Activated CD8-positive, alpha-beta memory T cell treated with anti-CD3 and anti-CD28 coated beads, Interleukin-2, amount 10 ng/mL, durations not matched to agents 7 days and 5 days (primary cell): ENCODE measurements at places on chromosomes 16 and 17. TPM values are rescaled to one million over a fixed set of nuclear protein-coding genes. Genes with fewer than 3 reads are reported as not detected.

GRCh38 chr17:81165246-81166032 lies at the start of gene PVALEF:
TSS of gene PVALEF (plus strand) at chr17:81165507. CDS start at chr17:81181227, 15,720 bp downstream.
- no peaks in the 10 kb centered on the region for H3K36me3 ChIP-seq
- no peaks in the 10 kb centered on the region for H3K4me1 ChIP-seq
- H3K27ac ChIP-seq, result no peak within 1 kb of the TSS

- no peaks in the 10 kb centered on the region for H3K36me3 ChIP-seq
- no peak overlapping the region for H3K27ac ChIP-seq
- peaks cover 42% of the 10 kb centered on the region for H3K4me1 ChIP-seq
- H3K4me3 ChIP-seq, result peak overlapping the region; percentile 4
These were observed 1.6 kb downstream of the ITPRIPL2 start for GRCh38 chr16:19115148-19116021.

DNA sequence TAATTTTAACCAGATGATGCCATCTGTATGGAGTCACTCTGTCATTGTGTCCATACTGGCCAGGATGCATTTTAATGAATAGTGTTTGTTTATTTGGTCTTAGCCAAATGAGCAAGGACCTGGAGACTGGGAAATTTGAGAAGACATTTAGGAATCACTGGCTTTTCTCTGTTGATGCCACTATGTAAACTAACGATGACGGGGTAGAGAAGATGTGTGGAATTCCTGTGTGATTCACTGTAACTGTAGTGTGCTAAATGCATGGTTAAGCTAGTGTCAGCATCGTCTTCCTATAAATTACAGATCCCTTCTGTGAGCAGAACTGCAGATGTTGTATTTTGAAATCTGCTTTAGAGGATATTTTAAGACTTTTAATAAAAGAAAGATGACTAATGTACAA lies 66.6 kb downstream of the NOS2 start:
- H3K4me1 ChIP-seq, result no peaks in the 10 kb centered on the region
- H3K36me3 ChIP-seq, result no peaks in the 10 kb centered on the region
- peaks cover 51% of the 10 kb centered on the region for H3K27me3 ChIP-seq
- no peak overlapping the region for H3K4me3 ChIP-seq

DNA sequence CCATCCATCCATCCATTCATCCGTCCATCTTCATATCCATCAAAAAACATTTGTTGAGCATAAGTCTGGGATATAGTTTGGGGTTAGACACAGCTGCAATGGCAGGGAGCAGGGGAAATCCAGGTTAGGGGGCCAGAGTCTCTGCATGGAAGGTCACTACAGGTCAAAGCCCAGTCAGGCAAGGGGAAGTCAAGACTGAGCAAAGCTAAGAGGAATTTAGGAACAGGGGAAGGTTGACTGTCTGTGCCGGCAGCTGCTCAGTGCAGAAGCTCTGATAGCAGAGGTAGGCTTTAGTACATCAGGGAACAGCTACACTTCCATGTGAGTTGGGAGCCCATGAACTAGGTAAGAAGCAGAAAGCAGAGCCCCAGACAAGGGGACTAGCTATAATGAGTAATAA lies 68.1 kb downstream of the IRF8 start:
- H3K4me1 ChIP-seq, result peaks cover 7% of the 10 kb centered on the region
- DNase-seq, result no peak
- H3K4me3 ChIP-seq, result no peak overlapping the region

GRCh38 chr17:33986566-33986965 lies 268.5 kb upstream of the CCL2 start:
- H3K4me3 ChIP-seq, result no peak overlapping the region
- no peaks in the 10 kb centered on the region for H3K36me3 ChIP-seq
- H3K27me3 ChIP-seq, result peaks cover 17% of the 10 kb centered on the region

DNA sequence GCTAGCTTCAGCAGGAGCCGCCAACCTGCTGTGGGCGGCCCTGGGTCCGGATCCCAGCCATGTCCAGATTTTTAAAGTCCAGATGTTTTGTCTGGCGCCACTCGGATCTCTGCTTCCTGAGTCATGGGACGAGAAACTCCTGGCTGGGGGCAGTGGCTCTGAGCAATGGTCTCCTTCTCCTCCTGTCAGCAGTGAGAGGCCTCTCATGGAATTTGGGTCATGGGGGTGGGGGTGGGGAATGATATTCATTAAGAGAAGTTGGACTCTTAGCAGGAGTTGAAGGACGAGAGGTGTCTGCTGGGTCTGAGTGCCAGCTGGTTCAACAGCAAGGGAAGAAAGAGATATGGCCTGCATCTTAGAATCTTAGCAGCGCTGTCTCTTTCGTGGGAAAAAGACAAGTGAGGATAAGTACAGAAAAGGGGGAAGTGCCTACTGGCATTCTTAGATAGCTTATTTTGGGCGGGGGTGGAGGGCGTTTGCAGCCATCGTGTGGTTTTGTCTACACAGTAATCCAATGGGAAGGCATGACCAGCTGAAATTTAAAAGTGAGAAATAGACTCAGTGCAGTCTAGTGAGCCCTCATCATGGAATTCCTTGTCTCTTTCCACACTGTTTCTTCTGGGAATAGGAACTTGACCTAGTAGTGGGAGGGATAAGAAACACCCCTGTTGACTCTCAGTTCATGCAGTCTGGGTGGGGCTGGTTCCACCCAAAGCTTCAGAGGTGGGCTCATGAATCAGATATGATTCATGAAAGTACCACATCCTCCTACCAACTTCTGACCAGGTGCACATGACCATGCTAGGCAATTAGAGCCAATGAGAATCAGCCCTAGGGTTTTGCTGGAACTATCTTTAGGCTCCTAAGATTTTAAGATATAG lies 80.5 kb downstream of the MYH13 start:
- no peak for DNase-seq
- H3K27ac ChIP-seq, result no peak overlapping the region
- peaks cover 8% of the 10 kb centered on the region for H3K4me1 ChIP-seq
- H3K36me3 ChIP-seq, result no peaks in the 10 kb centered on the region

- no peak for DNase-seq
- no peaks in the 10 kb centered on the region for H3K36me3 ChIP-seq
- H3K27me3 ChIP-seq, result peaks cover 12% of the 10 kb centered on the region
- H3K4me3 ChIP-seq, result no peak overlapping the region
These were observed 7.0 kb upstream of the ODF4 start for GRCh38 chr17:8332688-8333087.

MMP25 gene
- total RNA-seq, result 88.3 TPM

UMOD gene
- not detected for total RNA-seq

CCL15 gene
- total RNA-seq, result not detected

NXPH3 gene
- 0.09 TPM for total RNA-seq

C16orf46 gene
- not detected for total RNA-seq
